Omental fat pad (tissue), 4 donors: ENCODE measurements at places on chromosomes 7 and 10.

DNA sequence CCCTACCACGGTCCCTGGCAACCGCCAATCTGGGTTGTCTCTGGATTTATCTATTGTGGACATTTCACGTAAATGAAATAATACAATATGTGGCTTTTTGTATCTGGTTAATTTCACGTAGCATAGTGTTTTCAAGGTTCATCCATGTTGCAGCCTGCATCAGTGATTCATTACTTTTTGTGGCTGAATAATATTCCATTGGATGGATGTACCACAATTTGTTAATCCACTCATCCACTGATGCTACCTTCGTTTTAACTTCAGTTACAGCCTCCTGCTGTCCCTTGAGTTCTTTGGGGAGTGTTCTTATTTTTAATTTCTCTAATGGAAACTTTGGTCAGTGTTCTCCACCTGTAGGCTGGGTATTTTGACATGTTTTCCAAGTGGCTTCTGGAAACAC is 49.5 kb downstream of the GRK5 start:
- no peak for DNase-seq

- DNase-seq, result no peak
Measured at GRCh38 chr10:3264161-3264761, 91.7 kb upstream of the PITRM1 start.

- no peak for DNase-seq
Measured at GRCh38 chr7:141585592-141586510, 34.6 kb downstream of the AGK start.

GRCh38 chr7:124652237-124652636 is 113.4 kb downstream of the GPR37 start:
- no peak for DNase-seq

- DNase-seq, result no peak
Measured at GRCh38 chr7:133999178-133999577, 128.0 kb upstream of the LRGUK start.

DNA sequence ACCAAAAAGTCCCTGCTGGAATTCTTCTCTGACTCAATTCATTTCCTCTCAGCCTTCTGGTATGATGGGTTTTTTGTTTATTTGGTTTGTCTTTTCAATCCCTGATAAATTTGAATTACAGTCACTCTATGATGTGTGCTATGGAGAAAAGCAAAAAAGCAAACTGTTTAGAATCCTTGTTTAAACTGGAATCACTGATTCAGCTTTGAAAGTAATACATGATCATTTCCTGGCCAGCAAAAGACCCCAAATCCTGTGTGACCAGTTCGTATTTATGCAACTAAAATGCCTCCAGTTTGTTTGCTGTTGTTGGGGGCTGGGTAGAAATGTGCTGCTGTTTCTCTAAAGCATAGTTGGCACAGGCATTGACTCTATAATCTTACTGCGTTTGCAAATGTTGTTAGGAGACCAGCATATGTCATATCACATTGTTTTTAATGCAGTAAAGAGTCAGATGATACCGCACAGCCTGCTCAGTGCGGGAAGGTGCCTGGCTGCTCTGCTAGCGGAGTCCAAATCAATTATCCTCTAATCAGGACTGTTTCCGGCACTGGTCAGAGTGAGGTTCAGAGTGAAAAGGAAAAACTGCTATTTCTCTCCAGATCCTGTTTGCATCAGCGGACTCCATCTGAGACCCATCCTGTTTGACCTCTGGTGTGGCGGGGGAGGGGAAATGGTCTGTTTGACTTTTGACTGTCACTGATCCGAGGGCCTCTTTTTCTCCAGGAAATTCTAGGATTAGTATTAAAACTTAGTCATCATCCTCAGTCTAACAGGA is 40.6 kb upstream of the ADD3 start:
- DNase-seq, result no peak

- no peak for DNase-seq
Measured at GRCh38 chr7:36847946-36848345, 123.7 kb upstream of the AOAH start.

- DNase-seq, result no peak
Measured at GRCh38 chr10:11091517-11092102, 73.9 kb downstream of the CELF2 start.
